ENCODE measurements at places on chromosomes 2 and 18. TPM values are rescaled to one million over a fixed set of nuclear protein-coding genes. Genes with fewer than 3 reads are reported as not detected.

GRCh38 chr2:177532567-177532966 lies 140.0 kb downstream of the AGPS start:
- no peak for DNase-seq

PROM2 gene
- total RNA-seq: 0.18 TPM

ZSWIM2 gene
- total RNA-seq: not detected

SERPINB11 gene
- total RNA-seq: not detected

GRCh38 chr18:44393406-44393805 lies 287.3 kb upstream of the SETBP1 start:
- DNase-seq: no peak

CNGA3 gene
- 0.18 TPM for total RNA-seq

DNA sequence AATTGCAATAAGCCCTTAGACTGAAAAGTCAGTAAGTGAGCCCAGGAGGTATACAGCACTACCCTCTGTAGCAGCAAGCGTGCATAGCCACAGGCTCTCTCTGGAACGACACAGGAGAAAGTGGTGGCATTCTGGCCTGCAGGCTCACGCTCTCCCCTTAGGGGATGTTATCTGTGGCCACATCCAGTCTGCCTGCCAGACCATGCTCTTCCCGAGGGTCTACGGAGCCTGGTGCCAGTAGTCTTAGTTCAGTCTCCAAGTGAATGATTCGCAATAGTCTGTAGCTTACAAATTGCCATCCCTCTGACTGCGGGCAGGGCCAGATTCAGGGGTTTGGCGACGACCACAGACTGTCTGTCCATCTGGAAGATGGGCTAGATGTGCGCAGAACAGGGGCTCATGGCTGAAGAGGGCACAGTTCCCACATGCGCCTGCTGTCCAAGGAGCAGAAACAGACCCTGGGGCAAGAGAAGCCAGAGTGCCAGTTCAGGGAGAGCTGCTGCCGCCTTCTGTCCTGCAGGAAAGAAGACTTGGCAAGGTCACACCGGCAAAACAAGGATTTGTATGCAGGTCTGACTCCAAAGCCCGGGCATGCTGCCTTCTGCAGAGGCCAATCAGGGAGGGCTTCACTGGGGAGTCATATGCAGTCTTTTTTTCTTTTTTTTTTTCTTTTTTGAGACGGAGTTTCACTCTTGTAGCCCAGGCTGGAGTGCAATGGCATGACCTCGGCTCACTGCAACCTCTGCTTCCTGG lies 3.5 kb upstream of the KLF11 start:
- DNase-seq: peak; percentile 46

ANKRD29 gene
- total RNA-seq: 6.1 TPM

DNA sequence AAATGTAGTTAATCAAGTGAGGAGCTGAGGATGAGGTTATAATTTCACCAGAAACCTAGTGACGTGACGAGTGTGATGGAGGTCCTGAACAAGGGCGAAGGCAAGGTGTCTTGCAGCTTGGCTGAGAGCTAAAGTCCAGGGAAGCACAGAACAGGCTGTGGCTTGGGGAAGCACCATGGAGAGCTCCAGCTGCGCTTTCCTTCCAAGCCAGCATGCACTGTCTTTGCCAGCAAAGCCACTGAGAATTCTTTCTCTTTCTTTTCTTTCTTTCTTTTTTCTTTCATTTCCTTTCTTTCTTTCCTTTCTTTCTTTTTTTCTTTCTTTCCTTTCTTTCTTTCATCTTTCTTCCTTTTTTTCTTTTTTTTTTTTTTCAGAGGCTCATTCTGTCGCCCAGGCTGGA lies 239.3 kb downstream of the FBXO15 start:
- DNase-seq: peak; percentile 53

DNA sequence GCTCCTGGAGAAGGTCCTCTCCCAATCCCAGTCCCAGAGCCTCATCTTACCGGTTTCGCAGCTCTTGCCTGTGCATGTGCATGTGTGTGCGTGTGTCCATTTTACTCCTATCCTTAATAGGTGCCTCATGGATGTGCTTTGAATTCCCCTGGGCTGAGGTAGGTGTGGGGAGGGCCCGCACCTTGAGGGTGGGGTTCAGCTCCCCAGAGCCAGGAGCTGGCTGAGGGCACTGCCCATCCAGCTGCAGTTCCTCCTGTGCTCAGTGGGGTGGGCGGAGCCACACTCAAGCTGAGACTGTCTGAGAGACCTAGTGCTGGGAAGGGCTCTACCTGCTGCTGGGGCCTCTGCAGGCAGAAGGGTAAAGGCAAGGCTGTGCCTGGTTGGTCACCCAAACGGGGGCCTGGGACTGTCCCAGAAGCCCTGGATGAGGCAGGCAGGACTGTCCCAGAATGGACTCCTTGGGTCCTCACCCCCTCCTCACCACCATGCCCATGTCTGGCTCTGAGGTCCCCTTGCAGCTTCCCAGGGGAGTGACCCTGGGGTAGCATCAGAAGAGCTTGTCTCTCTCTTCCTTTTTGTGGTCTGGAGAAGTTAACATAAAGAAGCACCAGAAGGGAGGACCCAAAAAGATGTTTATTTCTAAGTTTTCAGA lies 8.9 kb downstream of the GDF7 start:
- no peak for DNase-seq

DNA sequence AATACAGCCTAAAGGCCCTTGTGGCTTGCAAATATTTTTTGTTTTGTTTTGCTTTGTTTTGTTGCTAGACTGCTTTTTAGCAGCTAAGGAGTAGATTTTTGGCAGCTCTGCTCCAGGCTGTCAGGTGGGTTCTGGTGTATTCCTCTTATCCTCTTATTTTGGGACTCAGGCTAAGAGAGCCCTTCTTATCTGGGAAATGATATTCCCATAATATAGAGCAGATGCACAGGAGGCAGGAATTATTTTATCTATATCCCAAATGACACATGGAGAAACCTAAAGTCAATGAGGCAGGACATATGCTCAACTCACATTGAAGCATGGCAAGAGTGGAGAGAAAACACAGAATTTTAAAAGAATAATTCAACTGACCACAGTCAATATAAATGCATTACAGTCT lies 369.6 kb downstream of the RIT2 start:
- DNase-seq: no peak

GRCh38 chr2:67994716-67995115 lies 68.1 kb downstream of the C1D start:
- DNase-seq: no peak

DNA sequence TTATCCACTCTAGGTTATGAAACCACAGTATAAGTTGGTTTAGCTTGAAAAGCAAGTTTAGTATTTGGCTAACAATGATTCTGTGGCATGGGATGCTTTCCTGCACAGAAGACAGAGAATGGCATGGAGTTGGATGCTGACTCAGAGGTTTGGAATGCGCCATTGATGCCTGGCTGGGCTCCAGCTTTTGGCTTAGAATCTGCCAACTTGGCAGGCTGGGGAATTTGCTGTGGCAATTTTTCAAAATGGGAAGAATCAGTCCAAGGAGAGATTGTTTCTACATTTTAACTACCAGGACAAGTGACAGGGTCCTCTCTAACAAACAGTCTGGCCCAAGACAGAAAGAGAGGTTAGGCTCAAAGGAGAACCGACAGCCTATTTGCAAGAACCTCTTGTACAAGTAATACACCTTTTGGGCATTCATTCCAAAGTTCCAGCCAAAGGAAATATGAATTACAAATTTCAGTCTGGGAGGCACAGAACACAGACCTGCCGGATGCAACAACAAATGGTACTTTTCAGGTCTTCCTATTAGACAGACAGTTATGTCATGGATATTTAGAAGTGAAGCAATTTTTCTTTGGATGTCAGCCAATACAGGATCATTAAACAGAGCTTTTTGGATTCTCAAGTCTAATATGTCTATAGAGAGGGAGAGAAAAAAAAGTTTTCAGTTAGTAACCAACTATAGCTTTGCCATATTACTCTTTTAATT lies 1027.7 kb downstream of the TMEM182 start:
- no peak for DNase-seq

GRCh38 chr2:10157293-10157692 lies 34.8 kb downstream of the RRM2 start:
- no peak for DNase-seq

PTPRN gene
- total RNA-seq: 1.8 TPM

DNA sequence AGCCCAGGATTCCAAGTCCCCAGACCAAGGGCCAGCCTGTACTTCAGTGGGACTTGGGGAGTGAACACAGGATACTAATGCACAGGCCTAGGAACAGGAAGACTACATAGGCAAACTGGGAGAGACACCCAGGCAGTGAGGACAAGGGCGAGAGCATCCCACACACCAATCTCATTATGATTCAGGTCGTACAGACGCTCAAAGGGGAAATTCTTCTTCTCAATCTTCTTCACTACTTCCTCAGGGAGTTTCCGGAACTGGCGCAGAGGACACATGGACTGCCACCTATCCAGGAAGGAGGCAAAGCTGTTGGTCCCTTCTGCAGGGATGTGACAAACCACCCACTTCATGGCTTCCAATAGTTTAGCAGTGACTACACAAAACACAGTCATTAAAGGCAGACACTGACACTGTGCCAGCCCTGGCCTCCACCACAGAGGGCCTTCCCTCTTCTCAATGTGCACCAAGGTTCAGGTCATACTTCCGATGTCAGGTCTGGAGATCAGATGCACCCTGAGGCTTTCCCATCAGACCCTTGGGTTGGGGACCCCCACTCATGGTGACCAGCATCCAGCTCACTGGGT lies 18.0 kb downstream of the SNRNP200 start:
- DNase-seq: no peak

DNA sequence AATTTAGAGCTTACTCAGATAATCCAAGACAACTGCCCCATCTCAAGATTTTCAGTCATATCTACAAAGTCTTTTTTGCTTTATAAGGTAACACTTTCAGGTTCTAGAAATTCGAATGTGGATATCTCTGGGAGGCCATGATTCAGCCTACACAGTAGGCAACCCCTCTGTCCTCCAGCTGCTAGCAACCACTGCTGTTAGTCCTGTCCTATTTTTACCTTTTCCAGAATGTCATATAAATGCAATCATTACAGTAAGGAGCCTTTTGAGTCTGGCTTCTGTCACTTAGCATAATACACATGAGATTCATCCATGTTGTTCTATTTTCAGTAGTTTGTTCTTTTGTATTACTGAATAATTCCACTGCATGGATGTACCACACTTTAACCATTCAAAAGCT lies 28.5 kb upstream of the MARCHF7 start:
- no peak for DNase-seq

SEMA4F gene
- total RNA-seq: 3.6 TPM

DNA sequence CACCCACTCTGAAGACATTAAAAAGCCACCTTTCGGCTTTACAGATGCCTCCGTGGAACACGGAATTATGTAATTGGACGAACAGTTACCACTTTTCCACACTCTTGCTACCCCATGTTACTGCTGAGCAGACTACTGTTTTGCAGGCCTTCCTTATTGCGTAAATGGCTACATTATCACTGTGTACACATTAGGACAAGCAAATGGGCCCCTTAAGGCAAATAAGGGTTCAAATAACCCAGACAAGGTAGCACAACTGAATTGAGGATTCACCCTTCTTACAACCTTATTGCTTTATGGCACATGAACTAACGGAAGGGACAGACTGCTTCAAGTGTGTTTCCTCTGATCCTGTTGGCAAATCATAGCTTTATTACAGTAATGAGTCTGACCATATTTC lies 832.2 kb upstream of the FANCL start:
- no peak for DNase-seq

GRCh38 chr2:192390401-192390800 lies 195.7 kb upstream of the TMEFF2 start:
- DNase-seq: no peak

DNA sequence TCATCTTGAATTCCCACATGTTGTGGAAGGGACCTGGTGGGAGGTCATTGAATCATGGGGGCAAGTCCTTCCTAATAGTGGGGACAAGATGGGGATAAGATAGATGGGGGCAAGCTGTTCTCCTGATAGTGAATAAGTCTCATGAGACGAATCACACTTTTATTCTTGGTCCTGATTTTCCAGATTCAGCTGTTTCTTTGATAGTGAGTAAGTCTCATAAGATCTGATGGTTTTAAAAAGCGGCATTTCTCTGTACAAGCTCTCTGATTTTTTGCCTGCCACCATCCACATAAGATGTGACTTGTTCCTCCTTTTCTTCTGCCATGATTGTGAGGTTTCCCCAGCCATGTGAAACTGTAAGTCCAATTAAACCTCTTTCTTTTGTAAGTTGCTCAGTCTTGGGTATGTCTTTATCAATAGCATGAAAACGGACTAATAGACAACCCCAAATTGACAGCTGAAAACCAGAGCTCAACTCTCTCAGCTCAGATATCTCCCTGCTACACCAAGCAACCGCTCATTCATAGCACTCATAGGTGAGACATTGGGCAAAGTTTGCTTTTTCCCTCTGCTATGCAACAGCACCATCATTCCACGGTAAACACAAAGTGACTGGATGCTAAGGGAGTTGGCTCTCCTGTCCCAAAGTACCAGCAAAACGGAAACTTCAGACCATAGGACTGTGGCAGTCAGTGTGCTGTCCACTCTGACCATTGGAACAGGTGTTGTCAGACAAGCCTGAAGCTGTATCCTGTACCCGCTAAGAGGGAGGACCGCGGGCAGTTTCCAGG lies 44.9 kb upstream of the TBC1D8 start:
- DNase-seq: no peak

COLEC12 gene
- total RNA-seq: 109 TPM

LMAN2L gene
- 12.2 TPM for total RNA-seq

GRCh38 chr2:129698593-129698992 lies 280.9 kb upstream of the RAB6C start:
- no peak for DNase-seq

DNA sequence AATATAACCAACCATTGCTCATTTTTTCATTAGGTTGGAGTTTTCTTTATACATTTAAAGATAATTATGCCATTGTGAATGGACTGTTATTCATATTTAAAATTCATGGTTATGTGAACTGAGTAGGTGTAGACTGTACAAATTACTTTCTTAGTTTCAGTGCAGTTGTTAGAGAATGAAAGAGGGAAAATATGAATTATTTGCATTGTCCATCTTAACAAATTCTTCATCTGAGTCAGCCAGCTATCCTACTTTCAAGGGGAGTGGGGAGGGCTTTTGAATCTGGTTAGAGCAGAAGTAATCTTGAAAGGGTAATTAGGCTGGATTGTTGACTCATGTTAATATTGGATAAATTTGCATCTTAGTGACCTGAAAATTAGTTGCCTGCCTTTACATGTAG lies 212.0 kb downstream of the MCFD2 start:
- DNase-seq: no peak

DNA sequence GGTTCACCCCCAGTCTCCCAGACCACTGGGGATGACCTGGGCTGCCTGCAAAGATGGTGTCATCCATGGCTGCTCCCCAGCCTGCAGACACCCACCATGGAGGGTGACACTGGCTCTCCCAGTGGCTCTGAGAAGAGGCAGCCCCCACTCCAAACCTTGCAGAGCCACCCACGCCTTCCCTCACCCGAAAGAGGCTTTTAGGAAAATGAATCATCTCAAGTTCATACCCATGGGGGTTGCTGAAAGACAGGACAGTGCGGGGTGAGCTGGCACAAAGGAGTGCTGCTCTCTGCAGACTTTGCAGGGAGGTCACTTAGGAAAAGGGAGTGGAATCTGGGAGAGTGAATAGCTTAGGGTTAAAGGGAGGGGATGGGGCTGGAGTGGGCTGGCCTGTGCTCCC lies 36.4 kb downstream of the MPHOSPH10 start:
- DNase-seq: no peak

- DNase-seq: no peak
Observed at GRCh38 chr18:1357724-1358123, 453.1 kb downstream of the ADCYAP1 start.

- DNase-seq: no peak
Observed at GRCh38 chr2:189273734-189274133, 94.2 kb upstream of the COL5A2 start.

CHRNA1 gene
- not detected for total RNA-seq
